CD4-positive, alpha-beta T cell (primary cell): ENCODE measurements at places on chromosomes 3 and 15. TPM values are rescaled to one million over a fixed set of nuclear protein-coding genes. Genes with fewer than 3 reads are reported as not detected.

GRCh38 chr3:111781561-111782446 lies 77.3 kb upstream of the PHLDB2 start:
- no peaks in the 10 kb centered on the region for H3K4me1 ChIP-seq
- no peak overlapping the region for H3K27ac ChIP-seq
- no peak overlapping the region for H3K4me3 ChIP-seq
- no peaks in the 10 kb centered on the region for H3K36me3 ChIP-seq

DNA sequence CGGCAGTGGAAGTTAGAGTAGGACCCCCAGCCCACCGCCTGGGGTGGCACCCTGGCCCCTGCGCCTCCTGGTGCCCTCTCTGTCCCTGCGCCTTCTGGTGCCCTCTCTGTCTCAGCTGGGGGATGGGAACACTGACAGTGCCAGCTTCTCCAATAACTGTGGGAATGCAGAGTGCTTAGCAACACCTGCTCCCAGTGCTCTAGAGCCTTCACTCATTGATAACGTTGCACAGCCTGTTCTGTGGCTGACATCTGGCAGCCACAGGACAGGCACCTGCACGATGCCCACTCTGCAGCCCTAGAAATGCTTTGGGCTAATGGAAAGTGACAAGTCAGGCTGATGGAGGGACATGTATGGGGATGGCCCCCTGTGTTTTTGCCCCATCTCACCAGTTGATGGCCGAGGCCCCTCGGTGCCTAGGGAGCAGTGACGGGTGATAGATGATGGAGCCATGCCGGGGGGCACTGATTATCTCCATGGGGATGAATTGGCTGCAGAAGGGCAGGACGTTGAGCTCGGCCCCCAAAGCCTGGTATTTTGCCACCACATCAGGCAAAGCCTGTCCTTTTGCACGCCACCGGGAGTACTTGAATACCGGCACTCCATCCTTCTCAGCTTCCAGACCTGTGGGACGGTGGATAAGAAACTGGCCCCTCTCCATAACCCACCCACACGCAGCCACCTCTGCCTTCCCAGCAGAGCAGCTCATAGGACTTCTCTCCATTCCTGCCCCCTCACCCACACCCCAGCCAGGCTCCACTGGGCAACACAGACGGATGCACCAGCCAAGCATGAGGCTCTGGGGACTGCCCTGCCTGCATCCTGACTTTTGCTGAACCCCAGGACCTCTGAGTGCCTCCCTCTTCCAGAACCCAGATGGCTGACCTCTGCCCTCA lies 22.1 kb downstream of the ALDH1L1 start:
- no peaks in the 10 kb centered on the region for H3K27me3 ChIP-seq
- no peaks in the 10 kb centered on the region for H3K36me3 ChIP-seq
- DNase-seq, result no peak
- no peaks in the 10 kb centered on the region for H3K4me1 ChIP-seq

GRCh38 chr3:186790261-186790981 lies 7.0 kb downstream of the EIF4A2 start:
- peaks cover 80% of the 10 kb centered on the region for H3K36me3 ChIP-seq
- H3K4me3 ChIP-seq, result no peak overlapping the region
- H3K27me3 ChIP-seq, result no peaks in the 10 kb centered on the region
- peaks cover 26% of the 10 kb centered on the region for H3K4me1 ChIP-seq
- no peak for DNase-seq
- no peak overlapping the region for H3K27ac ChIP-seq

SLC25A38 gene
- total RNA-seq, result 43.2 TPM

- H3K27ac ChIP-seq, result no peak overlapping the region
- H3K36me3 ChIP-seq, result no peaks in the 10 kb centered on the region
- no peak for DNase-seq
- H3K4me3 ChIP-seq, result no peak overlapping the region
- H3K4me1 ChIP-seq, result no peaks in the 10 kb centered on the region
Observed at GRCh38 chr3:98151241-98151640, 4.0 kb downstream of the OR5H14 start.

DNA sequence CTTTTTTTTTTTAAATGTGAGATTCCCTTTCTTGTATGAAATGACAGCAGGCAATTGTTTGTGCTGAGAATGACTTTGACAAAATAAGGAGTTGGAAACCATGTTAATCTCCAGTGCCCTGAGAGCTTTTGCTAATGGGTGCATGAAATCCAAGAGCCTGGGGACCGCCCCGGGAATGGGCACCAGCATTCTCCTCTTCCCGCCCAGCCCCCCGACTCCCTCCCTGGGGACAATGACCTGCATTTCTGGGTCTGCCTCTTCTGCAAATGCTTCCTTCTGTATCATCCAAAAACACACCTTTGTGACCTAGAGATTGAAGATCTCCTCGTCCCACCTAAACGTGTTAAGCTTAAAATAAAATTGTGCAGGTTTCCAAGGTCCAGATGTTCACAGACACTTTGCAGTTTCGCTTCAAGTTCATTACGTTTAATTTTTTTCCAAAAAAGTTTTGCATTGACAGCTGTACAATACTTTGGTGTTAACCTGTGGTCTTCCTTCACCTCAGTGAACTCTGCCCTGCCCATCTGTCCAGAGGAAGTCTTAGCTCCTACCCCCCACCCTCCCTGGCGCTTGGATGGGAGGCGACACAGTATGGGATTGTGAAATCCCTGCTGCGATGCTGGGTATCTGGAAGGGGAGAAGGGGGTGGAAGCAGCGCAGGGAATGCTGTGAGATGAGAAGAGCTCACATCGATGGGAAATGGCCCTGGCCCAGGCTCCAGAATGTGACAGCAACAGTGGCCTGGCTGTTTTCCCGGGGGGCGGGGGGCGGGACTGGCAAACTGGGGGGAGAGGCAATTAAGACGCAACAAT lies 50.1 kb downstream of the TLE3 start:
- H3K27me3 ChIP-seq, result no peaks in the 10 kb centered on the region
- no peak overlapping the region for H3K27ac ChIP-seq
- H3K4me1 ChIP-seq, result no peaks in the 10 kb centered on the region
- H3K4me3 ChIP-seq, result no peak overlapping the region
- peaks cover 43% of the 10 kb centered on the region for H3K36me3 ChIP-seq

- no peak for DNase-seq
- H3K4me3 ChIP-seq, result no peak overlapping the region
- no peaks in the 10 kb centered on the region for H3K27me3 ChIP-seq
Observed at GRCh38 chr3:58073301-58074108, 65.3 kb downstream of the FLNB start.

DNA sequence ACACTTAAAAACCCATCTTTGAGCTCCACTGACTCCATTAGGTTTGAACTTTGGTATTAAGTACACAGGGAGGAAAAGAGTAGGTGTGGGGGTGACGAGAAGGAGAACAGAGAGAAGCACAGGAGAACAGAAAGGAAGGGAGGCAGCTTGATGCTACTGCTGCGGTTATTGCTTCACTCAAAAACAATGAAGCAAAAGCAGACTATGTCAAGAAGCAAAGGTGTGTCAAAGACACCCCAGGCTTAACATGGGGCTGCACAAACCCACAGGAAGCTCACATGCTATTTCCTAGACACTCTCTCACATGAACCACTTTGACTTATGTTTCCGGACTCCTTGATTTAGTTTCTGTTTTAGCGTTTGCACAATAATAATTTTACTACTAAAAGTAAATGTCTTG lies 961.0 kb upstream of the CFAP20DC start:
- H3K36me3 ChIP-seq, result no peaks in the 10 kb centered on the region
- H3K27ac ChIP-seq, result peak overlapping the region; percentile 65
- peak; percentile 49 for DNase-seq
- H3K4me1 ChIP-seq, result peaks cover 65% of the 10 kb centered on the region

GRCh38 chr15:51878446-51879386 lies 49.3 kb downstream of the TMOD3 start:
- DNase-seq, result no peak
- H3K27ac ChIP-seq, result no peak overlapping the region
- H3K4me3 ChIP-seq, result no peak overlapping the region
- H3K36me3 ChIP-seq, result peaks cover 29% of the 10 kb centered on the region
- H3K4me1 ChIP-seq, result no peaks in the 10 kb centered on the region
- no peaks in the 10 kb centered on the region for H3K27me3 ChIP-seq

CLRN1 gene
- total RNA-seq, result not detected

PLCH1 gene
- total RNA-seq, result 0.03 TPM

GRCh38 chr15:37801529-37801928 lies 132.9 kb upstream of the TMCO5A start:
- H3K27ac ChIP-seq, result no peak overlapping the region
- no peaks in the 10 kb centered on the region for H3K27me3 ChIP-seq
- no peak overlapping the region for H3K4me3 ChIP-seq
- no peaks in the 10 kb centered on the region for H3K36me3 ChIP-seq
- H3K4me1 ChIP-seq, result no peaks in the 10 kb centered on the region

GRCh38 chr3:139689708-139690228 lies 12.0 kb upstream of the NMNAT3 start:
- no peaks in the 10 kb centered on the region for H3K27me3 ChIP-seq
- H3K4me1 ChIP-seq, result no peaks in the 10 kb centered on the region
- no peaks in the 10 kb centered on the region for H3K36me3 ChIP-seq

- no peak for DNase-seq
- no peak overlapping the region for H3K27ac ChIP-seq
- H3K4me1 ChIP-seq, result peaks cover 7% of the 10 kb centered on the region
- H3K27me3 ChIP-seq, result no peaks in the 10 kb centered on the region
- peaks cover 9% of the 10 kb centered on the region for H3K36me3 ChIP-seq
- no peak overlapping the region for H3K4me3 ChIP-seq
Observed at GRCh38 chr3:15405448-15406050, 21.8 kb downstream of the METTL6 start.

DNA sequence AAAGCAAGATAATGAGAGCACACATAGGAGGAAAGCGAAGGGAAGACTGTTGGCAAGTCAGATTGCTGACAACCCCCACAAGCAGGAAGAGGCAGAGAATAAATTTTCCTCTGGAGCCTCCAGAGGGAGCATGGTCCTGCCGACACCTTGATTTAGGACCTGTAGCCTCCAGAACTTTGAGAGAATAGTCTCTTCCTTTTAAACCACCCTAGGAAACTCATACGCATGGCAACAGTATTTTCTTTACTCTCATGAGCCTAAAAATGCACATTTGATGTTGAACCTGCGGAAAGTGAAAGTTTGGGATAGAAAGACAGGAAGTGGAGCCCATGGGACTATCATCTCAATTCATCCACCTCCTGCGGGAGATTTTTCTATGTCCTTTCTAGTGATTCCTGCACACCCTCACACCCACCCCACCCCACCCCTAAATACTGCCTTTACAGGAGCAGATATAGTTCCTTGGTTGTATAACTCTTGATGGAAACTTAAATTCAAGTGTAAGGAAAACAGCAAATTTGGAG lies 116.7 kb upstream of the LPP start:
- H3K36me3 ChIP-seq, result no peaks in the 10 kb centered on the region
- H3K4me1 ChIP-seq, result peaks cover 3% of the 10 kb centered on the region
- H3K27ac ChIP-seq, result no peak overlapping the region
- DNase-seq, result no peak

CASR gene
- total RNA-seq, result 0.03 TPM

DNA sequence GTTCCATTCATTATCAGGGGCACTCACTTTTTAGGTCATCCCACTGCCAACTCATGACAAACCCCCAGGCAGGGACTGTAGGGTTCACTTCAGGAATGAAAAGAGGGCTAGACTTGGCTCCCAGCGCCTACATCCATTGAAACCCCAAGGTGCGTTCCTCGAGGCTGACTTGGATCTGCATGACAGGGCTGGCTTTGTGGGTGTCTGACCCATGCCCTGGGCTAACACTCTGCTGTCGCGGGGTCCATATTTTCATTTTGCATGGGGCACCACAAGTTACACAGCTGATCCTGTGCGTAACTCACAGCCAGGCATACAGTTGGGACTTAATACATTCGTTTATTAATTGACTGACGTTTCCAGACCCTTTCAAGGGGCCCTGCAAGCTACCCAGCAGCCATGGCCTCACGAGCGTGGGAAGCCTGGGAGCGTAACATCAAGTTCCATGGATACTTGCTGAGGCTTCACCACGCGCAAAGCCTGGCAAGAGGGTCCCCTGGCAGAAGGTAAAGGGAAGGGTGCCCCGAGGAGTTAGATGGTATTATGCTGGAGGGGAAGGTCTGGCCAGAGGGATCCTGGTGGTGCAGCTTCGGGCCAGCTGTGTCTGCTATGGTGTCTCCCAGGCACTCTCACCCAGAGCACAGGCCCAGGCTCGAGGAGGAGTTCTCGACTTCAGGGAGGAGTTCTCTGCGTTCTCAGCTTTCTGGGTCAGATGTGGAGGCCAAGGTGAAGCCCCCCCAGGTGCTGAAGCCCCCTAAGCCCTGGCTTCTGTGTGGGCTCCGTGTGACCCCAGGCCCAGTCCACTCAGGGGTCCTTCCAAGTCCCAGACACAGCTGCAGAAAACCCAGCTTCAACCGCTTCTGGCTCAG lies 85.4 kb downstream of the ADAMTS17 start:
- no peaks in the 10 kb centered on the region for H3K4me1 ChIP-seq
- H3K36me3 ChIP-seq, result peaks cover 8% of the 10 kb centered on the region
- no peak for DNase-seq
- H3K27ac ChIP-seq, result no peak overlapping the region
- H3K4me3 ChIP-seq, result no peak overlapping the region

HES1 gene
- total RNA-seq, result 1.5 TPM

RBP2 gene
- not detected for total RNA-seq

SYNM gene
- 0.11 TPM for total RNA-seq

- H3K27ac ChIP-seq, result no peak overlapping the region
- DNase-seq, result no peak
- H3K27me3 ChIP-seq, result no peaks in the 10 kb centered on the region
- no peaks in the 10 kb centered on the region for H3K36me3 ChIP-seq
- no peaks in the 10 kb centered on the region for H3K4me1 ChIP-seq
Observed at GRCh38 chr3:49619649-49620048, 54.5 kb upstream of the APEH start.

GRCh38 chr3:190345027-190345821 lies 23.0 kb upstream of the CLDN1 start:
- no peak for DNase-seq
- no peak overlapping the region for H3K4me3 ChIP-seq
- H3K27me3 ChIP-seq, result no peaks in the 10 kb centered on the region
- no peak overlapping the region for H3K27ac ChIP-seq

DNA sequence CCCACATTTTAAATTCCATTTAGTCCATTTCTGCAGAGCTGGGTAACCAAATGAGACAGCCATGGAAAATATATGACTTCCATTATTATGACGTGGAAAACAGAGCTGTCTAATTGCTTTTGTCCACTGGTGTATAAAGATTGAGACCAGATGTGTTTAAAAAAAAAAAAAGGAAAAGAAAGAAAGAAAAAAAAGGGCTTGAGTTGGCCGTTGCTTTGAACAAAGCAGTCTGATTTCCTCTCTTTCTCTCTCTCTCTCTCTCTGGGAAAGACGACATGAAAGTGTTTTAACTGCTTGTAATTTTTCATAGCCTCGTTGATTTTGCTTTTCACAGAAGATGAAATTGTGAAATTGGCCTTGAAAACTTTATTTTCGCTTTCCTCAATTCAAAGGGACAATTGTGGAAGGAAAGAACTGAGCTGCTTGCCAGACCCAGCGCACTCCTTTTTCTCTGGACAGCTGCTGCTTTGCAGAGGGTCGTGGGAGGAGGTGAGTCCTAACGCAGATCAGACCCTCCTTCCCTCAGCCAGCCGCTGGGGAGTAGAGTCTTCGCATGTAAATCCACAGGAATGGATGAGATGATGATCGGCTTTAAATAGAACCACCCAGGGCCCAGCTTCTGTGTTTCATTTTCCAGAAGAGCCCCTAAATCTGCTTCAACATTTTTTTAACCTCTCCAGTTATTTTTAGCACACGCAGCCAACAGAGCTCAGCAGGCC lies 42.8 kb upstream of the UBE2E1 start:
- no peak overlapping the region for H3K27ac ChIP-seq
- no peak for DNase-seq
- no peaks in the 10 kb centered on the region for H3K36me3 ChIP-seq
- H3K4me3 ChIP-seq, result no peak overlapping the region

GRCh38 chr3:111076732-111077131 lies 5.1 kb downstream of the NECTIN3 start:
- no peaks in the 10 kb centered on the region for H3K36me3 ChIP-seq
- no peak for DNase-seq
- H3K4me3 ChIP-seq, result no peak overlapping the region
- no peak overlapping the region for H3K27ac ChIP-seq
- no peaks in the 10 kb centered on the region for H3K27me3 ChIP-seq
